ENCODE measurements at places on chromosomes 16 and 17.

GRCh38 chr17:54992797-54993639, 24.5 kb downstream of the STXBP4 start:
- peak; percentile 17 for DNase-seq

DNA sequence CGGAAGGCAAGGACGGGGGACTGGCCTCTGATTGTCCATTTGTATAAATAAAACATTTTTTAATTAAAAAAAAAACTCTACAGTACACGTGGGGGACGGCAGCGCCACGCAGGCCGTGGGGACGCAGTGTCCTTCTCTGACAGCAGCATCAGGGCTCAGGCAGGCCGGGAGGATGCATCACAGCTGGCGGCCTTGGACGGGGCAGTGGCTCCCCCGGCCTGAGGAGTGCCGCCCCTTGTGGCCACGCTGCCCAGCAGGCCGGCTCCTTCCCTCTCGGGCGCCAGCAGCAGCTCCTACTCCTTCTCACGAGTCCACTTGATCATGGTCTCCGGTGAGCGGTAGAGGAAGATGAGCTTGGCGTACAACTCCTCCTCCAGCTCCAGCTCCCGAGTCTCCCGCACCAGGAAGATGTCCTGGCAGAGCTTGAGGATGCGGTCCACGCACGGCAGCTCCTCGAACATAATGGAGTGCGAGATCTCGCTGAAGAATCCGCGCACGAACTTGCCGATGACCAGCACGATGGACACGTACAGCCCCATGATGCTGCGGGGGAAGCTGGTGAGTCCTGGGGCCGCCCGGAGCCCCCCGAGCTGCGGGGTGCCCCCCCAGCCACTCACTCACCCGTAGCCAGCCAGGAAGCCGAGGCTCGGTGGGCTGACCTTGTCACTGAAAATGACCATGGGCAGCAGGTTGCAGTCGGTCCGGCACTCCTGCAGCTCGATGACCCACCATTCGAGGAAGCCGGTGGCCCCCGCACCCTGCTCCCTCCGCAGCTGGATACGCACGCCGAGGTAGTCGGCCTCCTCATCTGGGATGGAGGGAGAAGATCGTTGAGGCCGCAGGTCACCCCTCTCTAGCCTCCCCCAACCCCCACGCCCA, 9.2 kb downstream of the CTU2 start:
- DNase-seq: no peak

- DNase-seq: no peak
Observed at GRCh38 chr17:81511804-81512561, 616 bp downstream of the ACTG1 start.

DNA sequence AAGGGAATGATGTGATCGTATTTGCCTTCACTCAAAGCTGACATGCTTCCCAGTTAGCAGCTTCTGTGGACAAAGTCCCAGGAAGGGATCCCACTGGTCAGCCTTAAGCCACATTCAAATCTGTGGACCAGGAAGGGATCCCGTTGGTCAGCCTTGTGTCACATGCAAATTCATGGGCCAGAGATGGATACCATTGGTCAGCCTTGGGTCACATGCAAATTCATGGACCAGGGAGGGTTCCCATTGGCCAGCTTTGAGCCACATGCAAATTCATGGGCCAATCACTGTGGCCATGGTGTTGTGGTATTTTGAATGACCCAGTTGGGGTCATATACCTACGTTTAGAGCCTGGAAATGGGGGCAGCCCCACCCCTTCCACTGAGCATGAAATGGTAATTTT, 201.6 kb downstream of the HS3ST4 start:
- DNase-seq: no peak

DNA sequence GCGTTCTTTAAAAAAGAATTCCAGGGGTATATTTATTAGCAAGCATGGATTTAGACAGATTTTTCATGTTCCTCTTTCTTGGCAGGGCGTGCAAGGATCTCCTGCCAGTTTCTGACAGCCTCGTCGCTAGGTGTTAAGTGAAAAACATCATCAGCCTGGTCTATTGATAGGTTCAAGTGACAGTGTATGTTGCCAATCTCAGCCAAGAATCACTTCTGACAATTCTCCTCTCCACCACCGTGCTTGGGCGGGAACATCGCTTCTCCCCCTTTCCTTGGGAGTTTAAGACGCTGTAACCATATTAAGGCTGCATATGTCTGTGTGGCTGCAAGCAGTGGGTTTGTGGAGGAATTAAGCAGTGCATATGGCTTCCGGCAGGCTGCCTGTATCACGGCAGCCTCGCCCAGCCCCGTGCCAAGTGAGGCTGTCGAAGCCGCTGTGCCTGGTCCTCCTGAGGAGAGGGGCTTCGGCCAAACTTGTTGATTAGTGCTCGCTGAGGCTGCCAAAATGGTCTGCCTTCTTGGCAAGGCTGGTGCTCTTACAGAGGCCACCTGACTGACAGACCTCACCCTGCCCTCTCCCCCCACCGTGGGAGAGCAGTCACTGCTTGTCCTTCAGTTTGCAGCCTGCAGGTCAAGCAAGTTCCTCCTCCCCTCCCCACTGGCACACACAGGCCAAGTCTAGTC, 132.2 kb upstream of the MPHOSPH6 start:
- no peak for DNase-seq

- no peak for DNase-seq
Observed at GRCh38 chr16:50276801-50277555, 10.6 kb downstream of the ADCY7 start.

DNA sequence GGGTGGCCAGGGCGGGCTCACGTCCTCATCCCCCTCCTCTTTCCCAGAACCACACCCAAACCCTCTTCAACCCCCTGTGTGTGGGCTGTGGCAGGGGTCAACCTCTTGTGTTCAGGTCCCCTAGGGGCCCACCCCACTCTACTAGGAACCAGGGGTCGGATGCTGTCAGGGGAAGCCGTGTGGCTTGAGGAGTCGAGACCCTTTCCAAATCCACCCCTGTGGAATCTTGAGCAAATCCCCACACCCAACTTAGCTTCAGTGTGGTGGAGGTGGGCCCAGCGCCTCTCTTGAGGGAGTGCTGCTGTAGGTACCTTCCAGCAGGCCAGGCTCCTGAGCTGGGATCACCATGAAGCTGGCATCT, 121.5 kb downstream of the MRM1 start:
- no peak for DNase-seq

GRCh38 chr17:42345396-42346073, 42.7 kb downstream of the STAT3 start:
- no peak for DNase-seq

GRCh38 chr16:53084141-53084541, 29.4 kb downstream of the CHD9 start:
- no peak for DNase-seq

GRCh38 chr16:85955566-85955965, 56.6 kb downstream of the IRF8 start:
- no peak for DNase-seq

DNA sequence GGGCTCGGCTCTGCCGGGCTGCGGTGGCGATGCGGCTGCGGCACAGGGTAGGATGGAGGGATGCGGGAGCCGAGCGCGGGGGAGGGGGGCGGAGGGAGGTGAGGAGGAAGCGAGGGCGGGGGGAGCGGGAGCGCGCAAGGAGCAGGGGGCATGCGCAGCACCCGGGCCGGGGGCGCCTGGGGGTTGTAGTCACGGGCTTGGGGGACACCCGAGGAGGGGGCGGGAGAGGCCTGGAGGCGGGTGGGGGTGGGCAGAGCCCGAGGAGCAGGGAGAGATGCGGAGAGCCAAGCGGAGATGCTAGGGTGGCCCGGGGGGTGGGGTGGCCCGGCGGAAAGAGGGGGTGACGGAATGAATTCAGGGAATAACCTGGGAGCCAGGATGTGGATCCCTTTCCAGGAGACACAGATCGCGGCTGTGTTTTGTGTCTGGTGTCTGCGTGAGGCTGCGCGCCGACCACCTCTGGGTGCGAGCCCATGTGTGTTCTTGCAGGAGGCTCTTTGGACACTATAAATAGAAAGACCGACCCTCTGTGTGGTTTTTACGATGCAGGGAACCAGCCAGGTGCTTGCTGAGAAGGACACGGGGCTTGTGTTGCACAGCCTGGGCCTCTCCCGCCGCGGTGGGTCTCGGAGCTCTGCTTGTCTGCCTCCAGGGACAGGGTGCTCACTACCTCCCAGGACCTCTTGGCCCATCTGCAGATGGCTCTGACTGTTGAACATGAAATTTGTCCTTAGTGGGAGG, at the start of gene STX1B:
Gene STX1B (minus strand): TSS at position 54 of the 741 bp plus-strand sequence. CDS start 242 bp downstream, outside the sequence.
- no peak for DNase-seq

- no peak for DNase-seq
Observed at GRCh38 chr17:10089196-10089804, 109.1 kb downstream of the GAS7 start.

DNA sequence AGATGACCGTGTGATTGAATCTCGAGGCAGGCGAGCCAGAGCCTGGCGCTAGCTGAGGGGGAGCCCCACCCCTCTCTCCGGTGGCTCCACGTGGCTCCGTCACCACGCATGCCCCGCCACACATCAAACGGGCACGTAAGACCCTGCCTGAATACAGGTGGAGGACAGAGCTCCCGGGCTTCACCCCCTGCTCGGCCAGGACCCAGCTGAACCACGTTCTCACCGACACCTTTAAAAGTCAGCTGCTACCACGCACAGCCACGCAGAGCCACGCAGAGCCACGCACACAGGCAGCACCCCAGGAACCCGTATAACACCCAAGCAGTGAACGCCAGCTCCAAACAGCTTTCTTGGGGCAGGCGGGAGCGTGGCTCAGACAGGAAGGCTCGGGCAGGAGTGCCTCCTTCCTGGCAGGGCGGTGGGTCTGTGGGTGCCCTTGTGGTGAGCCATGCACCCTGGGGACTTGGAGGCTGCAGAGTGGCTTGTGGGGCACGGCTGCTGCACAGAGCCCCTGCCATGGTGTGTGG, 4.4 kb downstream of the TMEM204 start:
- no peak for DNase-seq

DNA sequence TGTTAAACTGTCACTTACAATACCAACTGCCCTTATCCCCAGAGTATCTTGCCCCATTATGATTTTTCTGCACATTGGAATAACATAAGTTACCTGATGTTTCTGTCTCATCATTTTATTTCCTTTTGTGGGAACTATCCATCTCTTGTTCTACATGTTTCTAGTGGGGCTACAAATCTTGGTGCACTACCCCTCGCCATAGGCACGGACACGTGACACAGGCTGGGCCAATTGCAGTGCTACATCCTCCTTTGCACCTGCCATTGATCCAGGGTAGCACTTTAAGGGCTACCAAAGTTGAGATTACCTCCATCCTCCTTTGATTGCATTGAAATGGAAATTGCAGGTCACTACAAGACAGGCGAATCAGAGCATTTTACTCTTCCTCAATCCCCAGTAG, 14.2 kb upstream of the SYT17 start:
- no peak for DNase-seq

DNA sequence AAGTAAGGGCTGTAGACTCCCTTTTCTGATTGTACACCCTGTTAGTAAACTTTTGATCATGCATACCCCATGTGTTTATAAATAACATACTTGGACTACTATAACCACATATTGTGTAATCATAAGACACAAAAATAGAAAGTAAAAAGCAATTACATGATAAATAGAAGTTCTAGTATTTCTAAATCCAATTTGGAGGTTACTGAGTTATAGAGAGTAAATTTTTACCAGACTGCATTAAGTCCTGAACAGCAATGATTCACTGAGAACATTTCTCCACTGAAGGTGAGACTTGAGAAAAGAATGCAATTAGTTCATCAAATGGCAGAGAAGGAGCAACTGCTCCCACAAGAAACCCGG, 7.7 kb upstream of the TBKBP1 start:
- DNase-seq: no peak

- DNase-seq: no peak
Observed at GRCh38 chr16:20875355-20875650, 24.9 kb downstream of the DCUN1D3 start.

DNA sequence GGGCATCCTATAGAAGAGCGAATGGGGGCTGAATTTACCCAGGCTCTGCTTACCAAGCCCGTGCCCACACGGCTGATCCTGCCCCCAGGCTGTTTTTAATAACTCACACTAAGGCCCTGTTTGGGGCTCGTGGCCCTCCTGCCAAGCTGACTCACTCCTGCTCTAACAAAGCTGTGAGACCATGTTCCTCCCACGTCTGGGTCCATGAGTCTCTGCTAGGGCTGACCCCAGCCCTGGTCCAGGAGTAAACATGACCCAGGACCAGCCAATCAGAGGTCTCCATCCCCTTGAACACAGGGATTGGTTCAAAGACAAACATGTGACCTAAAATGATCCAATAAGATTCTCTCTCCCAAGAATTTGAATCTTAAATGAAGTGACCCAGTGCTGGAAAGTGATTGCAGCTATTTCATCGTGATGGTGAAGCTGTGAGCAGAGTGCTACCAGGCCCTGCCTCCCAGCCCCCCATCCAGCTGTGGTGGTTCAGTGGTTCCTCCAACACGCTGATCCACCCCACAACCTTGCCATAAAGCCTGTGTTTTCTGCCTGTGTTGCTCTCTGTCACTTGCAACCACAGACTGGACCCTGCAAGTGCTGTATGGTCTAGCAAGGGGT, 57.2 kb downstream of the C16orf82 start:
- DNase-seq: no peak

DNA sequence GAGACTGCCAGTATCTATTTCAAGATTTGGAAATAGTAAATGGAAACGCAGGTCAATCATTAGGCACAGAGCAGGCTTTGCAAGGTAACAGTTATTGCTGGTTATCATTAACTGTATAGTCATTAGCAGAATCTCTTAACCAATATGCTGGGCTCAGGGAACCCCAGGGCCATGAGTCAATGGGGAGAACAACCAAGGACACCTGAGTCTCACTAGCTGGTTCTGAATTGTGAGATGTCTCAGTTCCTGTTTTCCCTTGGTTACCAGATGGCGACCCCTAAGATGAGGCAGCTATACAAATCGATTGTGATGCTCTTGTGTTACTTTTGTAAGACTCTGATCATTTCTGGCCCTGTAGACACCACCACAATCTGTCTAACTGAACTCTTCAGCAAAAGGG, 385.3 kb downstream of the HAPSTR1 start:
- no peak for DNase-seq

- no peak for DNase-seq
Observed at GRCh38 chr17:47820033-47820789, 1.4 kb downstream of the OSBPL7 start.

DNA sequence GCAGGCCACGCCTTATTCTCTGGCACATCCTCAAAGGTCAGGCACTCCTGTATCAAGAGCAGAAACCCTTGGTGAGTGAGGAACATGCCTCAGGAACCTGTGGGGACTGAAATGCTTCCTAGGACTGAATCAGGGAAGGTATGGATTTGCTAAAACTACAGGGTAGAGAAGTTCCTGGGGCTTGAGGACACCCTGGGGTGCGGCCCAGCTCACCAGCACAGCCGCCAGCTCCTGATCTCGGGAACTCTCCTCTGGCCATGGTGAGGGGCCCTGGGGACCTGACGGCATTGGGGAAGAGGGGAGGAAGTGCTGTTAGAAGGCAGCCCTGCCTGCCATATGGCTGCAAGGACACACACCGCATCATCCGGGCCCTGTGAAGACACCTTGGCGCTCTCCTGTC, 7.5 kb downstream of the ZSCAN10 start:
- no peak for DNase-seq

DNA sequence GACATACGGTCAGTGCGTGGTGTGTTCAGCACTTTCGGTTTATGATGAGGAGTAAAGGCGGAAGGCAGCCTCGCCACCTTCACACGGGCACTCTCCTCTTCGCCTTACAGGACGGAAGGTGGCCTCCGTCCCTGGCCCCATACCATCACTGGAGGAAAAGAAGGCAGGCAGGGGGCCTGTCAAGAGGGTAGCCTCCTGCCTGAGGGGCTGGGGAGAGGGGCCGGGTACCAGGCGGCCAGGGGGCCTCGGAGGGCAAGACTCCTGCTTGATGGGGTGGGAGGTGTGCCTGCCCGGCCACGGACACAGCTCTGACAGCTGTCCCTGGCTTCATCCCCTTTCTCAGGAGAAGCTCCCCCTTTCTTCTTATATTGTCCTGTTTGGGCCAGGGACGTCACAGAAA, 15.6 kb upstream of the SLC38A8 start:
- DNase-seq: no peak

- no peak for DNase-seq
Observed at GRCh38 chr16:72262711-72263110, 90.8 kb upstream of the PMFBP1 start.
